Inflammatory macrophage treated with lipopolysaccharide for 4 hours (primary cell): ENCODE measurements at places on chromosomes 13 and 19.

- DNase-seq: peak; percentile 69
Observed at GRCh38 chr19:48868114-48868886, at the start of gene PLEKHA4. Gene PLEKHA4, minus strand, starts transcription at chr19:48868617. Its CDS starts 997 bp downstream, at chr19:48867620.

DNA sequence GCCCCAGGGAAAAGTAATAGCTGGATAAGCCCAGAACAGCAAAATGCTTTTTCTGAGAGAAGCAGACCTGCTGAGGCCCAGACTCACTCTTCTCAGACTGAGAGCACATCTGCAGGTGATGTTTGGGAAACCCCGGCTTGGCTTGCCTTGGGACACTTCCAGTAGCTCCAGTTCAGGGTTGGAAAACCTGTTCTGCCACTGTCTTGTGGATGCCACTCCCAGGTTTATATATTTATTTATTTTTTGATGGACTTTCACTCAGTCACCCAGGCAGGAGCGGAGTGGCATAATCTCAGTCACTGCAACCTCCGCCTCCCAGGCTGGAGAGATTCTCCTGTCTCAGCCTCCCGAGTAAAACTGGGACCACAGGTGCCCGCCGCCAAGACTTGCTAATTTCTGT is 8.0 kb upstream of the SMARCA4 start:
- no peak for DNase-seq

- DNase-seq: no peak
Observed at GRCh38 chr13:66347486-66348117, 882.5 kb downstream of the PCDH9 start.

- DNase-seq: no peak
Observed at GRCh38 chr13:112839356-112840105, 129.5 kb upstream of the MCF2L start.

DNA sequence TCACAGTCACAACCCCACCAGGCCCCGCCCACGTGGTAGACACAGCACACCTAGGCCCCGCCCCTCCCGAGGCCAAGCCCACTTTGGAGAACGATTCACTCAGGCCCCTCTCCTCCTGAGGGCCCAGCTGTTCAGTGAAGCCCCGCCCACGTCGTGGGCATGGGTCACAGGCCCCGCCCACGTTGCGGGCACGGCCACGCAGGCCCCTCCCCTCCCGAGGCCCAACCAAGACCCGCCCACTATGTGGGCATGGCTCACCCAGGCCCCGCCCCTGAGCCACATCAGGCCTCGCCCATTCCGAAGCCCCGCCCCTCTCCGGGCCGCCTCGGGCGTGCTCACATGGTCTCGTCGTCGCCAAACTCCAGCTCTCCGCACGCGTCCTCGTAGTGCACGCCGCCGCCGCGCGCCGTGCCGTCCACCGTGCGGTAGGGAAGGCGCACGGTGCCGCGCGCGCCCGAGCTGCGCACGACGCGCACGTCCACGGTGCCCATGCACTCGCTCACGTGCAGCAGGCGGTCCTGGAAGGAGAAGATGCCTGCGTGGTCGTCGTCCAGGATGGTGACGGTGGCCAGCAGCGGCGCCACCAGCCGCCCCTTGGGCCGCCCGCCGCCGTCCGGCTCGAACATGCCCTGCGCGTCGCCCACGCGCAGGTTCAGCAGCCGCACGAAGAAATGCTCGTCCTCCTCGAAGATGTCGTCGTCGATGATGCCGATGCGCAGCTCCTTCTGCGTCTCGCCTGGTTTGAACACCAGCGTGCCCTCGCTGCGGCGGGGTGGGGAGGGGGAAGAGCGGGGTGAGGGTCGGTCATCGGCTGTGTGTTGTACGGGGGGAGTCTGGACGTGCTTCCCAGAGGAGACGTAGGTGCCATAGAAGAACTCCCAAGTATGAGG is 24.0 kb downstream of the SLC8A2 start:
- DNase-seq: peak; percentile 55

GRCh38 chr19:14062558-14062855 is 631 bp upstream of the PALM3 start:
- no peak for DNase-seq

DNA sequence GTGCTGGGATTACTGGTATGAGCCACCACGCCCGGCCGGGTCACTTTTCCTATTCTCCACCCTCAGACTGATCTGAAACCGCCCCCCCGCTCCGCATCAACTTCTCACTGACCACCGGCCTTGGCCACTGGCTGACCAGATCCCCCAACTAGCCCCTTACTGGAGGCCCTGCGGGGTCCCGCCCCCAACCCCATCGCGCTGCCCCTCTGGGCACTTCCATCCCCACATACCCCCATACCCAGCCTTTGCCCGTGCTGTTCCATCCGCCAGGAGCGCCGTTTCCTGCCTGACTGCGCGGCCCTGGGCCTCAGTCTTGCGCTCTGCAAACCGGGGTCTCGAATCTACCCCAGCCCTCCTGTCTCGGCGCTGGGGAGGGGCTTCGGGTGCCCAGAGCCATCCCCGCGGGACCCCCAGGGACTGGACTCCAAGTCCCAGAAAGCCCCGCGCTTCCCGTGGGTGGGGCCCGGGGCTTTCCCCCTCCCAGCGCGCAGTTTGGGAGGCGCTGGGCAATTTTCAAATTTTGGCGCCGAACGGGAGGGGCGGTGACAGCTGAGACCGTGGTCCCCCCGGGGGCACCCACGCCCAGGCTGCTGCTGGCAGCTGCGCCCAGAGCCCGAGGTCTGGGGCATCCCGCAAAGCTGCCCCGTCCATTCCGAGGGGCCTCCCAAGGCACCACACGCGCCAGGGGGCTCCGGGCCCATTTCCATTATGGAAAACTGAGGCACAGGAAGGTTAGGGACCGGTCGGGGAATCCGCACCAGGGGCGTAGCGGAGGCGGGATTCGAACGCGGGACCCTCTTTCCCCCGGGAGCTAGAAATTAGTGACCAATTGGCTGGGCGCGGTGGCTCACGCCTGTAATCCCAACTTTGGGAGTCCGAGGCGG is 5.2 kb upstream of the LMNB2 start:
- DNase-seq: peak; percentile 30

DNA sequence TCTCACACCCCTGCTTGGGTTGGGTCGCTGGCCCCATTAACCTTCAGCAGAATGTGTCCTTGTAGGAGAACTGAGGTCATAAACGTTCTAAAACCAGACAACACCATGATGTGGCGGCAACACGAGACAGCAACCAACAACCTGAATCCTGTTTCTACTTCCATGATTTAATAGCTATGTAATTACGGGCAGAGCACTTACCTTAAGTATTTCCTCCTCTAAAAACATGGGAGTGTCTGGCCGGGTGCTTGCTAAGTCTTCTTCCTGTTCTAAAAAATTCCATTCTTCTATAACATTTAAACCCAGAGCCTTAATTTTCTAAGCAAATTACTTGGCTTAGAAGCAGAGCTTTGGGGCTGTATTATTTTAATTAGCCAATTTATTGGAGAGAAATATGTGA is 33.5 kb upstream of the IRS2 start:
- no peak for DNase-seq

DNA sequence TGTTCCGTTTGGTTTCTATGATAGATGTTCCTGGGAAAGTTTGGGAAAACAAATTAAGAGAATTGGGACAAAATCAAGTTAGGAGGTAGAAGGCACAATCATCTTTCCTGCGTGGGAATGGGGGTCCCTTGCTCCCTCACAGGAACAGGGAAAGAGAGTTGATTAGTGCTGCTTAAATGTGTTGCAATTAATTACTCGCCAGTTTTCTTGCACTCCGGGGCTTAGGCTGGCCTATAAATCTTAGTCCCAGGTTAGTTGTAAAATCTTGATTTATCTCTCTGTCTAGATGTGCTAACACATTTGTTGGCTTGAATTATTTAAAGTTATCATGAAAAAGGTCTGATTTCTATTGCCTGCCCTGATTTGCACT is 10.1 kb downstream of the B3GLCT start:
- DNase-seq: no peak

DNA sequence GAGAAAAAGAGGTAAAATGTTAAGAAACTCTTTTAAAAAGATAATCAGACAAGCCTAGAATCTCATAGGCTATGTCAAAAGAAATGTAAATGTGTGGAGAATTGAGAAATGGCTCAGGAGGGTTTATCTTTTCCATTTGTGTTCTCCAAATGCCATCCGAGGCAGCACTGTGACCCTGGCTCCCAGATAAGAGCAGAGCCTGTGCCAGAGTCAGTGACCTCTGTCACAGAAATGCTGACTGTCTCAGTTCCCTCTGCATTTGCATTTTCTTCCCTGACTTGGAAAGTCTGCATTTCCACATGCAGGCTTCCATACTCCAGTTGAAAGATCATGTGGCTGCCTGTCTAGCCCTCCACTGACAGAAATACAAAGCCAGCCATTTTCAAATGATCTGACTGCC is 42.0 kb downstream of the SERTM1 start:
- no peak for DNase-seq

DNA sequence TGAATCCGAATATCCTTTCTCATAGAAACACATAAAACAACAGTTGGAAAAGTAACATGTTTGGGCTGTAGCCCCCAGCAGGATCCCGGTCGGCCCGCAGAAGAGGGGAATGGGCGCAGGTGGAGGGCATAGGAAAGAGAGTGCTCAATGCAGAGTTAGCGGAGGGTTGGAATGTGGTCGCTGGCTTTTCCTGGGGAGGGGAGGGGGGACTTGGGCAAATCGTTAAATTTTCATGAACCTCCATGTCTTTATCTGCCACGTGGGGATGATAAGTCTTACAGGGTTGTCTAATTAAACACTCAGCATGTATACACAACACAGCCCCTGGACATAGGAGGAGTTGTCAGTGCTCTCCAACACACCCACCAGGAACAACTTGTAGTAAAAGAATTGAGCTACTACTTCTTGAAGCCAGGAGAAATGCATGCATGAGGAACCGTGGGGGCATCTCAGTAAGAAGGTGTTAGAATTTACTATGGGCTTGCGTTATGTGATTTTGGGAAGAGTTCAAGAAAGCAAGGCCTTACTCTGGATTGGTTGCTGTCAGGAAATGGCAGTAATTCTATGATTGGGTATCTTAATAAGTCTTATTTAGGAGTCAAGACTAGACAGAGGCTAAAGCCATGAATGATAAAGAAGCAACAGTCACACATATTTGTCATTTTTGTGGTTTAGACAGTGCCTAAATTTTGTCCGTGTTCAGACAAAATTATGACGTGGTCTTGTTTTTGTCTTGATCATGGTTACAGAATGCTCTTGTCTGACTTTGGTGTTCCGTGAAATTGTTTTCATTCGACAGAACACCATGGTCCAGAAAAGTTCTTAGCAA is 671 bp upstream of the SLC46A3 start:
- DNase-seq: no peak

DNA sequence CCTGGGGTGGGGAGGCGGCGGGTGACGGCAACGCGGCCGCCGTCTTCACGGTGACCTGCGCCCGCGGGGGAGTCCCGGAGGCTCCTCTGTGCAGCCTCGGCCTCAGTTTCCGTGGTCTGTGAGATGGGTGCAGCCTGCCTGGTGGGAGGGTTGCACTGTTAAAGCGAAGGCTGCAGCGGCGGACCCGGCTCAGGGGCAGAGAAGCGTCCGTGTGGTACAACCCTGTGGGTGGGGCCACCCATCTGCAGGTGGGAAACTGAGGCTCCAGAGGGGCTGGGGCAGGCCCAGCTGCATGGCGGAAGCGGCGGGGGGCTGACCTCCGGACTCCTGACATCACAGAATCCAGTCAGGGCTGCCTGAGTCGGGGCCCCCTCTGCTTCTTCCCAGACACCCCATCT is 481 bp downstream of the FGF22 start:
- DNase-seq: no peak

DNA sequence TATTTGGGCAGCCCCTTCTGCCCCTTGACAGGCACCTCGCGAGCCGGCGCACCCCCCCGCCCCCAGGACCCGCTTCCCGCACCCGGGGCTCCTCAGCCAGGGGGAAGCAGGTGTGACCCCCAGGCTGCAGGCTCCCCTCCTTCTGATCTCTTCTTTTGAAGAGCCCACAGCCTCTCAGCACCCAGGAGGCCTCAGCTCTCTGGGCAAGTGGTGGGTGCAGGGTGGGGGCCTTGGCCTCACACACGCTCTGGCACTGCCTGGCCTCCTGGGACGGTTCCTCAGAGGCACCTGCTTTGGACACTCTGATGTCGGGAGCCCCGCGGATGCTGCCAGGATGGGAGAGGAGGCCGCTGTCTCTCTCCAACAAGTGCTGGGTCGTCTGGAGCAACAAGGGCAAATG is 1.5 kb upstream of the C13orf46 start:
- no peak for DNase-seq

- DNase-seq: no peak
Observed at GRCh38 chr13:43326100-43326499, 302.7 kb downstream of the DNAJC15 start.

- DNase-seq: peak; percentile 39
Observed at GRCh38 chr13:33509642-33510229, 224.2 kb upstream of the STARD13 start.

DNA sequence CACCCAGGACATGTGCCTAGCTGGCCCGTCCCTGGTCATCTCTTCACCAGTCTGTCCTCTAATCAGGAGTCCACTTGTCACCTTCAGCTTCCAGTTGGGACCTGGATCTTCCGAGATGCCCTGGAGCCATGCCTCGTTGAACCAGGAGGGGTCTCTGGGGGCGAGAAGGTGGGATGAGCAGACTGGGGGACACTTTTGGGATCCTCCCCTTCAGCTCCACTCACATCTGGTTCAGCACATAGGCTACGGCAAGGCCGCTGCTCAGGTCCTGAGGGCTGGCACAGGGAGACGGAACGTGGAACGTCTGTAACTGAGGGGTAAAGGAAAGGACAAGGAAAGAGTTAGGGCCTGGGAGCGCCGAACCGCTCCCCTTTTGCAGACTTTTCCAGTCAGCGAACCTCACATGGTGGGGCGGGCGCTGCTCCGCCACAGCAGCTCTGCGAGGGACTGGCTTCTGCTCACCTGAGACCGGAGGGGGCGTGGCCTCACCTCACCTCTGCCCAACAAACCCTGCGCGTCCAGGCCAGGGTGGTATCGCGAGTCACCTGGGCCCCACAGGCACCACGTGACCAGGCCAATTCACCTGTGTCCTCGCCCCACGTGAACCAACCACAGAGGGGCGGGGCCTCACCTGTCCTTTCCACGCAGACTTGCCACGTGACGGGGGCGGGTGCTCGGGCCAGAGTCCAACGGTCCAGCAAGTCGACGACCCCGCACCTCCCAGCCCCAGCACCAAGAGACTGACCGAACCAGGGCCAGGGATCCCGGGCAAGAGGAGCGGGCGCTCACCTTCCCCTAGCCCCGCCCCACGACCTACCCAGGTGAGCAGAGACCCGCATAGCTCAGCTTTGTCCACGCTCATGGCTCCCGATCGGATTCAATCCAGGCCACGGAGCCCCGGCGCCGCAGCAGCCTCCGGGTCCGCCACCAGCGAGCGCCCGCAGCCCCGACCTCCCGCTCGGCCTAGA is at the start of gene HOOK2:
Gene HOOK2 (minus strand): TSS at position 965 of the 968 bp plus-strand sequence. CDS start 103 bp downstream, at position 862.
- no peak for DNase-seq

DNA sequence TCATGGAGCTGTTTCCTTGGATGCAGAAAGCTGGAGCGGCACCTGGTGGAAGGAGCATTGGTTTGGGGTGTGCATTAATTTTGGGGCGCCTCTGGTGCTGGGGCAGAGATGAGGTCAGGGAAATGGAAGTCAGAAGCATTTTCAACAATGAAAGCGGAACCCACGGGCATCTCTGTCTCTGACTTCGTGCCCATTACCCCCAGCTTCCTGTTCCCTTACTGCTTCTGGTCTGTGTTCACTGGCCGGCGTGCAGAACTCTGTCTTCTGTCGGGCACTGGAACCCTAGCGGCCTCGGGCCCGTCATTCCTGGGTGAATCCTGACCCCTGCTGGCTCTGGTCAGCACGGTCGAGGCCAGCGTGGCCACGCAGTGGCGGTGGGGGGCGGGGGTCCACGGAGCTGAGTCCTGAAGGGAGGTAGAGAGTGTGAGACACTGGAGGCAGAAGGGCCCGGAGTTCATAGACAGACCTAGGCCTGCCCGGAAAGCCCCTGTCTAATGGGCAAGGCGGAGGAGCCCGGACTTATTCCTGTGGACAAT is 7.9 kb upstream of the LINGO3 start:
- DNase-seq: peak; percentile 89
